ENCODE measurements at places on chromosomes 13 and 19.

DNA sequence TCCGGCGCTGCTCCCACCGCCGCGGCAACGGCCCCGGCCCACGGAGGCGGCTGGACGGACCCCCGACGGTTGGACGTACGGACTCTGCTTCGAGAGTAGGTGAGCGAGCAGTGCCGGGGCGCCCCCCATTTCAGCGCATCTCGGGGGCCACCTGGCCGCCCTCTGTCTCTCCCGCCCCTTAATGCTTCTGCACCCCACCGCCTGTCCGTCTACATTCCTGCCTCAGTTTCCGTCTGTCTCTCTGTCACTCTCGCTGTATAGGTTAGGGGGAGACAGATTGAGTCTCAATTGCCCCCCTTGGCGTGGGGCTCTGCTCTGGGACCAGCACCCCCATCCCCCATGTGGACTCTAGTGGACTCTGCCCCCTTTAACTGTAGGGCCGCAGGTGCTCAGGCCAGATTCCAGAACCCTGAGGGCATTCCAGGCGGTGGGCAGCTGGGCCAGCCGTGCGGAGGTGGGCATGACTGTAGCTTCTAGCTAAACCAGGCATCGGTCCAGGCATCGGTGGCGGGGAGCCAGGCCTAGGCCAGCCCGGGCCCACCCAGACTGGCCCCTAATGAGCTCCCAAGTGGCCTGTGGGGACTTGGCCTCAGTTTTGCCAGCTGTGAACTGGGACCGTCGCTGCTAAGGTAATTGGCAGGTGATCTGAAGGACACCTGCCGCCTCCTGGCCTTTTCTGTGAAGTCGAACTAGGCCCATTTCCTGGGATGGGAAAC is 373 bp downstream of the TNFAIP8L1 start:
- DNase-seq, result no peak
- peak overlapping the region; percentile 96 for H3K4me3 ChIP-seq
- H3K27me3 ChIP-seq, result no peaks in the 10 kb centered on the region
- peaks cover 34% of the 10 kb centered on the region for H3K4me1 ChIP-seq

- DNase-seq, result no peak
- H3K27me3 ChIP-seq, result no peaks in the 10 kb centered on the region
- H3K4me1 ChIP-seq, result no peaks in the 10 kb centered on the region
- H3K27ac ChIP-seq, result no peak overlapping the region
- no peak overlapping the region for H3K4me3 ChIP-seq
These were observed 225.1 kb downstream of the TM9SF2 start for GRCh38 chr13:99726282-99726894.

DNA sequence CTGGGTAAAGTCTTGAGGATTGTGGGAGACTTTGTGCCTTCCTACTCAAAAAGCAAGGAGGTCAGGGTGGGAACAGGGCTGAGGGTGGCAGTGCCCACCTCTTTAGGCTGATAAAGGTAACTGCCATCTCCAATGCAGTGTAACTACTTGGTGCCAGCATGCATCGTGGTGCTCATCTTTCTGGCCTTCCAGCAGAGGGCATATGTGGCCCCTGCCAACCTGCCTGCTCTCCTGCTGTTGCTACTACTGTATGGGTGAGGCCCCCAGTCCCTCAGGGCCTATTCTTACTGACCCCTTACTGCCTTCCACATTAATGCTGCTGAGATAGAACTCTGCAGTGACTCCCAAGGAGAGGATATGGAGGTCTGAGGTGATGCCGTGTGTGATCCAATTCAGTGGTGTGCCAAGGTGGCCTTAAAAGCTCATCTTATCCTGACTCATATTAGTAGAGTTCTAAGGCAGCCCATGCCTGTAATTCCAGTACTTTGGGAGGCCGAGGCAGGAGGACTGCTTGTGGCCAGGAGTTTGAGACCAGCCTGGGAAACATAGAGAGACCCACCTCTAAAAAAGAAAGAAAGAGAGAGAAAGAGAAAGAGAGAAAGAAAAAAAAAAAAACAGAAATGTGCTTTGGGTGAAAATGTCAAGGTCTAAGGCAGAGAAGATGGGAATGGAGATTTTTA is 9.7 kb upstream of the ARHGAP45 start:
- DNase-seq, result peak; percentile 62
- no peak overlapping the region for H3K4me3 ChIP-seq
- peaks cover 15% of the 10 kb centered on the region for H3K36me3 ChIP-seq
- H3K4me1 ChIP-seq, result peaks cover 19% of the 10 kb centered on the region
- no peaks in the 10 kb centered on the region for H3K27me3 ChIP-seq

DNA sequence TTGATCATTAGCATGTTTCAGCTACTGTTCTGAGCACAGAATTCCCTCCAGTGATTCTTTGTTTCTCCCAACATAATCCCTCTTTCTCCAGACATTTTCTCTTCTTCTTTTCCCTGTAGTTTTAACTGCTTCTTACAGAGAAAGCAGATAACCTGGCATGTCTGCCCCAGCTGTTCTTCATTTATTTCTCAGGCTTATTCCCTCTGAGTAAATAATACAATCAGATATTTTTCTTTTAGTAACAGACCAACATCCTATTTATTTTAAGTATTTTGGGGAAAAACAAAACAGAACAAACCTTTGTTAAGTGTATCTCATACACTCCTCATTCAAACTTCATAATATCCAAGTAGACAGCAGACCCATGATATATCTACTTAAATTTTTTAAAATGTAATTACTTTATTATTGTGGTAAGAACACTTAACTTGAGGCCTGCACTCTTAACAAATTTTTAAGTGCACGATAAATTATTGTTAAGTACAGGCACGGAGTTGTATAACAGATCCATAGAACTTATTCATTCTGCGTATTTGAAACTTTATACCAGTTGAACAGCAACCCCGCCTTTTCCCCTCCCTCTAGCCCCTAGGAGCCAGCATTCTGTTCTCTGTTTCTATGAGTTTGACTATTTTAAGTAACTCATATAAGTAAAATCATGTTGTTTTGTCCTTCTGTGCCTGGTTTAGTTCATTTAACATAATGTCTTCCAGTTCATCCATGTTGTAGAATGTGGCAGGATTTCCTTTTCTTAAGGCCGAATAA is 540.0 kb downstream of the LMO7 start:
- no peak overlapping the region for H3K4me3 ChIP-seq
- no peaks in the 10 kb centered on the region for H3K36me3 ChIP-seq
- H3K27ac ChIP-seq, result no peak overlapping the region
- no peak for DNase-seq

DNA sequence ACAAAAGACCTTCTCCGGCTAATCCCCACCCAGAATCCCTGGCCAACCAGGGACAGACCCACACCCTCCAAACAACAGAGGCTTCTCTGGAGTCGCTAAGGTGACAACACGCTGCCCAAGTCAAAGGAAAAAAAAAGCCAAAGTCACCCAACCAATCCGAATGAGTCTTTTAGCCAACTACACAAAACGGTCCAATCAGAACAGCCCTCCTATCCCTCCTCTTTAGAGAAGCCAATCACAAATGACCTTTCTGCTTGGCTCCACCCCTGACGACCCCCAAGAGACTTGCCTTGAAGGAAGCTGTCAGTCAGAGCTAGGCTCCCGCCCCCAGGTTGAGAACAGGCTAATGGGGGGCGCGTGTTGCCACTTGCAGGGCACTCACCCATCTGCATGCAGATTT is 6.6 kb upstream of the FBXW9 start:
- peaks cover 2% of the 10 kb centered on the region for H3K4me1 ChIP-seq
- peaks cover 52% of the 10 kb centered on the region for H3K36me3 ChIP-seq
- DNase-seq, result no peak
- H3K27me3 ChIP-seq, result no peaks in the 10 kb centered on the region
- H3K27ac ChIP-seq, result no peak overlapping the region
- H3K4me3 ChIP-seq, result no peak overlapping the region

- peaks cover under 1% of the 10 kb centered on the region for H3K4me1 ChIP-seq
- DNase-seq, result no peak
- no peaks in the 10 kb centered on the region for H3K27me3 ChIP-seq
- no peak overlapping the region for H3K4me3 ChIP-seq
These were observed 641.0 kb downstream of the FGF9 start for GRCh38 chr13:22311734-22312404.

GRCh38 chr13:39402221-39402970 is 200.6 kb downstream of the LHFPL6 start:
- no peaks in the 10 kb centered on the region for H3K27me3 ChIP-seq
- H3K36me3 ChIP-seq, result no peaks in the 10 kb centered on the region
- DNase-seq, result no peak
- H3K4me1 ChIP-seq, result no peaks in the 10 kb centered on the region
- H3K4me3 ChIP-seq, result no peak overlapping the region

DNA sequence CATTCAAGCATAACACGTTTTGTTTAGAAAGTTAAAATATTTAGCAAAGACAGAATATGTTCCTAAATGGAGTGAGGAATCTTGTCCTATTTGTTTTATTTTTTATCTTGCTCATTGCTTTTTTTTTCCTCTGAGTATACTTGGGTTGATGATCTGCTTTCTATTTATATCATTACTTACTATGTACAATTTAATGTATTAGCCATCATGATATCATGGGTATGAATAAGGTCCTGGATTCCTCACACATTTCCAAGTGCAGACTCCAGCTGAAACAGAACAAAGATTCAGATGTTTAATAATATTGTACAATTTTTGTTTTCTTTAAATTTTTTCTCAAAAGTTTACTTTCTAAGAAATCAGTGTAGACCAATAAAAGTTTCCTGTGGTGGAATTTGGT is 388.2 kb downstream of the GPC6 start:
- no peaks in the 10 kb centered on the region for H3K27me3 ChIP-seq
- no peak for DNase-seq
- no peaks in the 10 kb centered on the region for H3K4me1 ChIP-seq
- H3K4me3 ChIP-seq, result no peak overlapping the region

GRCh38 chr13:79861731-79862130 is 380.8 kb downstream of the NDFIP2 start:
- H3K27me3 ChIP-seq, result no peaks in the 10 kb centered on the region
- H3K27ac ChIP-seq, result no peak overlapping the region
- no peaks in the 10 kb centered on the region for H3K36me3 ChIP-seq
- no peak for DNase-seq

- no peak overlapping the region for H3K4me3 ChIP-seq
- no peak overlapping the region for H3K27ac ChIP-seq
- H3K4me1 ChIP-seq, result no peaks in the 10 kb centered on the region
These were observed 542.0 kb downstream of the DIAPH3 start for GRCh38 chr13:59621773-59622172.

DNA sequence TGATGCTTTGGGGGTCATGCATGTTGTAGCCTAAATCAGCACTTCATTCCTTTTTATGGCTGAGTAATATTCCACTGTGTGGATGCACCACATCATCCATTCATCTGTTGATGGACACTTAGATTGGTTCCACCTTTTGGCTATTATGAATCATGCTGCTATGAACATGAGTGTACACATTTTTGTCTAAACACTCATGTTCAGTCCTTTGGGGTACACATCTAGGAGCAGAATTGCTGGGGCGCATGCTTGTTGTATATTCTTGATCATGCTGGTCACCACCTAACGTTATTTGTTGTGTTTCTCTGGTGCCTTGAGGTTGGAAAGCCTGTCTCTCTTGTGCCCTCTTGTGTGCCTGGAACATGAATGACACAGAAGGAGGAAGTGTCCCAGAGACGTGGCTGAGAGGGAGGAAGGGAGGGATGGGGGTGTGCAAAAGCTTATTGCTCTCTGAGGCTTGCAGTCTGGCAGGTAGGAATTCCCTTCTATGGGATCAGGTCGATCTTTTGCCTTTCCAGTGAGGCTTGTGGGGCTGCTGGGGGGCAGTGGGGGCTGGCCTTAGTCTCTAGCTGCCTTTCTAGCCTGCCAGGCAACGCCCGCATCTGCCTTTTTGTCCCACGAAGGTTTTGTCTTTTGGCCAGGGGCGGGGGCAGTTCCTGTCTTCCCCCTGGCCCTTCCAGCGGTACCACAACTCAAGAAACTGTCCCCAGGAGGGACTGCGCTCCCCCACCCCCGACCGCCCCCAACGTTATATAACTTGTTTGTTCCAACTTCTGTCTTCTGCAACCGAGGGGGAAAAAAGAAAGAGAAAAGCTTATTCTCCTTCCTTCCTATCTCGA is 7.6 kb downstream of the KLHL26 start:
- DNase-seq, result no peak
- H3K27me3 ChIP-seq, result no peaks in the 10 kb centered on the region
- no peak overlapping the region for H3K27ac ChIP-seq
- no peaks in the 10 kb centered on the region for H3K36me3 ChIP-seq

- H3K27ac ChIP-seq, result no peak overlapping the region
- H3K36me3 ChIP-seq, result no peaks in the 10 kb centered on the region
- no peak for DNase-seq
- no peaks in the 10 kb centered on the region for H3K4me1 ChIP-seq
- no peaks in the 10 kb centered on the region for H3K27me3 ChIP-seq
These were observed 1094.3 kb downstream of the EFNB2 start for GRCh38 chr13:105441051-105441750.

GRCh38 chr13:113358653-113359190 is 5.2 kb downstream of the GRTP1 start:
- H3K4me1 ChIP-seq, result no peaks in the 10 kb centered on the region
- no peaks in the 10 kb centered on the region for H3K36me3 ChIP-seq
- peaks cover 20% of the 10 kb centered on the region for H3K27me3 ChIP-seq

- H3K27me3 ChIP-seq, result no peaks in the 10 kb centered on the region
- no peak overlapping the region for H3K4me3 ChIP-seq
- no peaks in the 10 kb centered on the region for H3K4me1 ChIP-seq
These were observed 38.5 kb upstream of the TFDP1 start for GRCh38 chr13:113545931-113546516.

DNA sequence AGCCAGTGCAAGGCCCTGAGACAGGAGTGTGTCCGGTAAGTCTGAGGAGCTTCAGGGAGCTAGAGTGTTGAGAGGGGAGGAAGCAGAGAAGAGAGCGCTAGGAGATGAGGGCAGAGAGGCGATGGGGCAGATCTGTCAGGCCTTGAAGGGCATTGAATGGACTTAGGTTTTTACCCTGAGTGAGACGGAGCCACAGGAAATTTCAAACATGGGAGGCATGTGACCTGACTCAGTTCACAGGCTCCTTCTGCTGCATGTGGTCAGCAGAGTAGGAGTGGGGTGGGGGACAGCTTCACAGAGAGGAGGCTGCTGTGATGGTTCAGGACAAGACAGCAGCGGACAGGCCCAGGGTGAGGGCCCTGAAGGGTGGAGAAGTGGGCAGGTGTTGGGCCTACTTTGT is 2.5 kb upstream of the FAM98C start:
- H3K27ac ChIP-seq, result no peak overlapping the region
- H3K27me3 ChIP-seq, result peaks cover 6% of the 10 kb centered on the region
- H3K4me3 ChIP-seq, result no peak overlapping the region
- H3K4me1 ChIP-seq, result peaks cover 33% of the 10 kb centered on the region
- H3K36me3 ChIP-seq, result peaks cover 5% of the 10 kb centered on the region

DNA sequence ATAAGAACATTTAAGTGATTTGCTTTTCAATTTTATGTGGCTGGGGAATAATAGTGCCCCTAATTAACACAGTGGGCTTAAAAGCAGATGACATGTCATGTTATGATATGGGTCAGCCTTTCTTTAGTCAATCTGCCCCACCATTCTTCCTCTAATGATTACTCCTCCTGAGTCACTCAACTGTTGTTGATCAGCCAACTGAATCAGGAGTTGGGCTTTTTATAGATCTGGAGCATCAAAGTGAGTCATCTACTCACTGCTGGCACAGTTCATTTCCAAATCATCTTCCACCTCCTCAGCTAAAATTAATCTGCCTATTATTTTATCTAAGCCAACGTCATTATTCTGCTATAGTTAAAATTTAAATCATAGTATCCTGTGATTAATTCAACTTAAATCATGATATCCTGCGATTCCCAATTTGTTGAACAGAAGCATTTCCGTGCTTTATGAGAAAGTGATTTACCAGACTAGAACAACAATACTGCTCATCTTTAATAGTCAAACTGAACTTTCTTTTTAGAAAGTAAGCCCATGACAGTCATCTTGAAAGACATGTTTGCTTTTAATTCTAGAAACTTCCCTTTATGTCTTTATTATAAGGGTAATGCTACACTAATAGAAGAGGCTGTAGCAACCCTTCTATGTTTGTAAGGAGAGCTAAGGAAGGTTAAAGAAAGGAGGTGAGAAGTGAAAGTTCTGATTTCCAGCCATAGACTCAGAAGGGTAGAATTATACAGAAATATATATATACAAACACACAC is 551.4 kb downstream of the TBC1D4 start:
- no peak overlapping the region for H3K4me3 ChIP-seq
- H3K36me3 ChIP-seq, result no peaks in the 10 kb centered on the region
- no peak for DNase-seq
- H3K4me1 ChIP-seq, result no peaks in the 10 kb centered on the region
- no peaks in the 10 kb centered on the region for H3K27me3 ChIP-seq
